ENCODE measurements at places on chromosomes 1 and 21.

DNA sequence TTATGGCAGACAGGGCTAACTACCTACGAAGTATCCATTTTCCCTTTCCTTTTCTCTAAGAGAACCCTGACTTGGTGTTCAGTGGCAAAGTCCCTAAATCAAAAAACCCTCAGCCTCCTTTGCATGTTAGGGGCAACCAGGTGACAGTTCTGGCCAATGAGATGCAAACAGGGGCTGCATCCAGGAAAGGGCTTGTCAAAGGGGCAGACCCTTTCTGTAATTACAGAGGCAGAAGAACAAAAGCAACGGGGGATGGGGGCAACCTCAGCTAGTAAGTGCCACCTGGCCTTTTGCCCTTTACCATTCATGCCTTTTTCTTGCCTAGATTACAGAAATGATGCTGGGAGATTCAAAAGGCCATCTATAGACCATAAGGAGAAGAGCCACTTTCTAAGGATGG is 34.4 kb downstream of the GLUL start:
- peak; percentile 27 for DNase-seq

- no peak for DNase-seq
Measured at GRCh38 chr1:205668951-205669340, 11.4 kb downstream of the SLC45A3 start.

DNA sequence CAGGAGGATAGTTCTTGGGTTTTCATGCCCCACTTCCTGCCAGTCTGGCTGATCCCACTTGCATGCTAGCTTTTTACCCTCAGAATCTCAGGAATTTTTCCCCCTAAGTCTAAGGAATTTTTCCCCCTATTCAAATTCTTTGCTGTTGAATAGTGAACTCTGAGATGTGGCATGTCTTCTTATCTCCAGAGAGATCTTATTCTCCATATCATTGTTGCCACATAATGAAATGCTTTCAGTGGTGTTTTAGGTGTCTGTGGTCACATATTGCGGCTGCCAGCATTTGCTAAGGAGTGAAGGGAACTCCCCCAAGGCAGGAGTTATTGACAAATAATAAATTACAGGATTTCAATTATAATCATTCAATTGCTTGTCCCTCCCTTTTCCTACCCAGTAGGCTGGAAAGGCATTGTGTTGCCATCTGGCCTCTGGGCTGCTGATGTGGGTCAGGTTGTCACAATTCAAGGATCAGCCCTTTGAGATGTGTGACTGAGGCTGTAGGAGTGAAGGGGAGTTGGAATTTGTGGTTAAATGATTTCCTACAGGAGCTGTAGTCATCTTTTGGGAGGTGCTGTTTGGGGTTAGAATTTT is 3.9 kb upstream of the FLG start:
- no peak for DNase-seq

GRCh38 chr1:151106894-151107293 is 36.3 kb downstream of the GABPB2 start:
- no peak for DNase-seq

- DNase-seq = peak; percentile 16
Measured at GRCh38 chr1:9129266-9130041, 552 bp upstream of the GPR157 start.

- no peak for DNase-seq
Measured at GRCh38 chr1:162564762-162565218, 3.3 kb downstream of the UAP1 start.

DNA sequence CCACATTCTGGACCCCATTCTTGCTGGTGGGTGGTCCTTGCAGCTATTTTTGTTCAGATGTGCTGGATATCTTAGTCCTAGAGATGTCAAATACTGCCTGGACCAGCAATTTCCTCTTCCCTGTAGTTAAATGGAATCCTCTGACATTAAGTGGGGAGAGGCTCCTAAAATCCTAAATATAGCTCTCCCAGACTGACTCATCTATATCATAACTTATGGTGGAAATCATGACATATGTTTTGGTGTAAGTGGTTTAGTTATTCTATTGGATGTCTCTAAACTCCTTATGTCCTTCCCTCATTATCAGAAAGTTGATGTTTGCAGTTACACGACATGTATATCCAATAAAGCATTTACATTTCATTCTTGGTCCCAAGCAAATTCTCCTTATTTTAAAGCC is 73.1 kb downstream of the KCNJ6 start:
- no peak for DNase-seq

DNA sequence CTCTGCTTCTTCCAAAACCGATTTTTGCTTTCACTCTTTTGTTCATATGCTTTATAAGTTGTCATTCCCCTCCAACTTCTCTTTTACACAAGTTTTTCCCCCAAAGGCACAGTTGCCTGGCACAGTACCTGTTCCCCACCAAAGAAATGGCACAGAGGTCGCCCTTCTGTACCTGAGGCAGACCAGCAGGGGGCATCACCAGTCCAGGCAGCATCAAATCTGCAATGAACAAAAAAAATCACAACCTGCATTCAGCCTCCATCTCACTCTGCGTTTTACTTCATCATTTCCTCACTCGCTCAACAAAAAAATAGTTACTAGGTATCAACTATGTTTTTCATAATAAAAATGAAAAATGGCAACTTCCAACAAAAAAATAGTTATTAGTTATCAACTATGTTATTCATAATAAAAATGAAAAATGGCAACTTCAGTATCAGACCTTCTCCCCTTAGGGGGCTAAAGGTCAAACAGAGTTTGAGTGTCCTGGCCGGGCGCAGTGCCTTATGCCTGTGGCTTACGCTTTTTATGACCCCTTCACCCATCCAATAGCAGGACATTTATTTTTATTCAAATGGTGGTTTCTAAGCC is 4.1 kb downstream of the EIF2D start:
- DNase-seq = peak; percentile 38

GRCh38 chr1:92831368-92831761 is 475 bp upstream of the RPL5 start:
- DNase-seq = no peak

GRCh38 chr21:17903929-17904639 is 84.9 kb upstream of the C21orf91 start:
- no peak for DNase-seq

- DNase-seq = no peak
Measured at GRCh38 chr1:206441336-206441967, 28.8 kb upstream of the IKBKE start.

DNA sequence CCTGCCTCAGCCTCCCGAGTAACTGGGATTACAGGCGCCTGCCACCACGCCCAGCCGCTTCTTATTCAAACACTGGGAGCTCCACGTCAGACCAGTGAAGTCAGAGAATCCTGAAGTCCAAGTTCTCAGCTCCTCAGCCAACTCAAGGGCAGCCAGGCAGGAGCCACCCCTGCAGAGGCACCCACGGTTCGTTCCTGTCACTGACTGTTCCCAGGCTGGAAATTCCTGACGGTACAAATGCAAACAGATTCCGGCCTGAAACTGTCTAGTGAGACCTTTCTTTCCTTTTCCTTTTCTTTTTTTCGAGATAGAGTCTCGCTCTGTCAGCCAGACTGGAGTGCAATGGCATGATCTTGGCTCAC is 11.7 kb downstream of the SLC35E2B start:
- no peak for DNase-seq

DNA sequence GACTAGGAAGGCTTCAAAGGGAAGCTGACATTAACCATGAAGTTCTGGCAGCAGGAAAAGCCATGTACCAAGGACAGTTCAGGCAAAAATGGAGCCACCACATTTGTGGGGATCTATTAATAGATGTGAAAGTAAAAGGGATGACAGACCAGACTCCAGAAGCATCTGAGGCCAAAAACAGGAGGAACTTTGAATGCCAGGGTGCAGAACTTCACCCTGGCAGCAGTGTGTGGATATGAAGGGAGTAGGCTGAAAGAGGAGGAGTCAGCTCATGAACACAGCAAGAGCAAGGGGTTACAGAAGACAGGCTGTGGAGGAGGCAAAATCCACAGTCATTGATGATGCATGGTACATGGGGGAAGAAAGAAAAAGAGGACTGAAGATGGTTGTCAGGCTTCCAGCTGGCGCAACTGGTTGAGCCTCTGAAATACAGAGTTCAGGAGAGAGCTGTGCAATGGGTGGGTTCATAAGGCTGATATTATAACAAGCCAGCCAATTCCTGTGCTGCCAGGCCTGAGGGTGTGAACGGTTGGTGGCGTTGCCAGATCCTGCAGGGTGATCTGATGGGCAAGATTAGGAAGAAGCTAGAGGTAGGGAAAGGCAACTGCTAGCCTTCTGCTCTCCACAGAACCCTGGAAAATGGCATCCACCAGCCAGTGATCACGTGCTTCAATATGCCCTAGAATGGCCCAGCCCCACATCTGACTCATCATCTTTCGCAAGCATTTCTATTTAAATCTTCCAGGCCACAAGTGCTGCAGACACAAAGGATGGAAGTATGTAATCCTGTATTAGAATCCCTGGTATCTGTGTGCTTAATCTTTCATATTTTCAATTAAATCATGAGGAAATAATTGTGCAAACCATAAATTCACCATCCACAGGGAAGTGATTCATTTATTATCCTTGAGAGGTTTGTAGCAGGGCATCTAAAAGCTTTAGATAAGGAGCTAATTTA is 81.9 kb downstream of the SLC25A24 start:
- DNase-seq = no peak

DNA sequence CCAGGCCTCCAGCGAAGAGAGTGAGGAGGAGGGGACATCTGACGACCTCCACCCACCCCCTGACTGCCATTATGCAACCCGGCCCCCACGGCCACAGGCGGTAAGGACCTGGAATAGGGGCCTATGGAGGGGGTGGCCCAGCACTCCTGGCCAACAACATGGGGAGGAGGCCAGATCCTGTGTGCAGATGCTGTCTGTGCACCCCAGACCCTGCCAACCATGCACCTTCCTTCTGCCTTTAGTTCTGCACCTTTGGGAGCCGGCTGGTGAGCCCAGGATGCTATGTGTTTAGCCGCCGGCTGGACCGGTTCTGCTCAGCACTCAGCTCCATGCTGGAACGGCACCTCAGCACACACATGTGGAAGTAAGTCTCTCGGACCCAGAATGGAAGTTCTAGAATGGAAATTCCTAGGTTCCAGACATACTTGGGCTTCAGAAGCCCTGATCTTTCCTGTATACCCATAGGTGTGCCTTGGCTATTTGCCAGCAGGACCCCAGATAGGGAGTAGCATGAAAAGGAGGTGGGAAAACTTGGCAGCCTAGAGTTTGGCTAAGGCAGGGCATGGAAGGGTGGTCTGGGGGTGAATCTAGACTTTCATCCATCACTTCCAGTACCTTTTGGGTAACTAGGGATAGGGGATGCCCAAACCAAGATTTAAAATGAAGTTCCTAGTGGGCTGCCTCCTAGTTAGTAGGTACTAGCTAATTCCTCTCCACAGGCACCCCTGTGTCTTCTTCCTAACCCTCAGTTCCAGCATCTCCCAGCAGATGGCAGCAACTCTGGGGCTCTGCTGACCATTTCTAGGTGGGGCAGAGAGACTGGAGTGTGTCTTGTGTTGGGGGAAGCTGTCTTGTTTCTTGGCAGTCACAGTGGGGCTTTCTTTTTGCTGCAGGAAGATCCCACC is 3.6 kb upstream of the CYB561D1 start:
- DNase-seq = peak; percentile 55

GRCh38 chr1:112435448-112435847 is 39.4 kb downstream of the CTTNBP2NL start:
- no peak for DNase-seq

DNA sequence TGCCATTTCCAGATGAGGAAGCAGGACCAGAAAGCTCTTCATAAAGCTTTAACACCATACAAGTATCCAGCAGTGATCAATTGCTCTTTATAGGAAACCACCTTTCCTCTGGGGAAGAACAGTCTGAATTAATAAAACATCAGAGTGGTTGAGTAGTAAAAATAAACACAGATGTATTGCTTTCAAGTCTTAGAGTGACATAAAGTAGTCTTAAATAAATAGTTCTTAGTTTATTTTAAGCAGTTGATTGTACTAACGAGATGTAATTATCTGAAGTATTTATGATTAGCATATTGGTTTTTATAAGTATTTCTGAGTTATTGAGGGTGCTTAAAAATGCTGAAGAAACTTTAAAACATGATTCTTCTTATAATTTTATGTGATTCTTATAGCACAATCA is 67.0 kb downstream of the PRKAA2 start:
- DNase-seq = no peak
